ENCODE measurements at places on chromosomes 3 and 15. TPM values are rescaled to one million over a fixed set of nuclear protein-coding genes. Genes with fewer than 3 reads are reported as not detected.

GRCh38 chr15:59611276-59612260 lies at the start of gene GCNT3:
GCNT3 (plus strand) TSS chr15:59611783; CDS start chr15:59618239, 6,456 bp downstream.
- peak; percentile 11 for DNase-seq

MYL3 gene
- total RNA-seq: not detected

GRCh38 chr15:63923993-63924950 lies 90.5 kb upstream of the HERC1 start:
- DNase-seq: no peak

DNA sequence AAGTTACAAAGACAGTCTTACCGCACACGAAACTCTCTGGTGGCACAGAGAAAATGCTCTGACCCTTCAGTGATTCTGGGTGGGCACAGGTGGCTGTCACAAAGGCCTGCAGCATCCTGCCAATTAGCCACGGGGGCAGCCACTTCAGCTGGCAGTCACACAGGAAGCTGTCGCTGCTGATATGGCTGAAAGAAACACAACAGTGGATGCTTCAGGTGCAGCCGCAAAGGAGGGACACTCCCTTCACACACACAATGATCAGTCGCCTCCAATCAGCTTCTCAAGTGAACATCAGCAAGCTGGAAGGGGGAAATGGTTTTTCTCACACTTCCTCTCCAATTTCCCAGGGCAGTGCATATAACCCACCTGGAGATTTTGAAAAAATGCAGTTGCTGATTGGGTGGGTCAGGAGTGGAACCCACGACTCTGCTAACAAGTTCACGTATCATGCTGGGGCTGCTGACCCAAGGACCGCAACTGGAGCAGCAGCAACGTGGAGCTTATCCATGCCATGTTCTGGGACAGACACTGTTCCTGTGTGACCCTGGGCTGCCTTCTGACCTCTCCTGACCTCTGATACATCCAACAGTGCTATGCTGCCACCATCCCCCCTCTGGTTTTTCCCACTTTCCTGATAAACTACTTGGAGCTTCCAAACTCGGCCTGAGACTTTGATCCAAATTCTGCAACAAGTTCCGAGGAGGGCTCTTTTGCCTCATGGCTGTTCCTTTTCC lies 106.6 kb downstream of the LRIG1 start:
- DNase-seq: no peak

DNA sequence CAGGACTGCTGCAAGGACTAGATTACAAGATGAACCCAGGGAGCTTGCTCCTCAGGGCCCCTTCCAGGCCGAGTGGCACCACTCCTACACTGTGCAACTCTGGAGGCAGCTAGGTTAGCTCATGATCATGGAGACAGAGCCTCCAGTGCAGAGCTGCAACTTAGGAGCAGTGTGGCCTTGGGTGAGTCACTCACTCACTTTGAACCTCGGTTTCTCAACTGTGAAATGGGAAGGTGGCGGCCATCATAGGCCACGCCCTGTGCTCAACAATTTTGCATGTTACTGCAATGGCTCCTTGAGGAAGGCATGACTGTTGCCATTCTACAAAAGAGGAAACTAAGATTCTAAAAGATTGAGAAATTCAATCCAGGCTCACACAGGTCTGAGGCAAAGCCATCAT lies 11.2 kb upstream of the CXCR6 start:
- no peak for DNase-seq

MAGEL2 gene
- total RNA-seq: 0.27 TPM

- DNase-seq: no peak
These were observed 207.9 kb downstream of the CD47 start for GRCh38 chr3:107882881-107883280.

KNG1 gene
- not detected for total RNA-seq

GRCh38 chr3:128077202-128077624 lies 25.0 kb downstream of the SEC61A1 start:
- DNase-seq: no peak

LYZL4 gene
- total RNA-seq: not detected

DNA sequence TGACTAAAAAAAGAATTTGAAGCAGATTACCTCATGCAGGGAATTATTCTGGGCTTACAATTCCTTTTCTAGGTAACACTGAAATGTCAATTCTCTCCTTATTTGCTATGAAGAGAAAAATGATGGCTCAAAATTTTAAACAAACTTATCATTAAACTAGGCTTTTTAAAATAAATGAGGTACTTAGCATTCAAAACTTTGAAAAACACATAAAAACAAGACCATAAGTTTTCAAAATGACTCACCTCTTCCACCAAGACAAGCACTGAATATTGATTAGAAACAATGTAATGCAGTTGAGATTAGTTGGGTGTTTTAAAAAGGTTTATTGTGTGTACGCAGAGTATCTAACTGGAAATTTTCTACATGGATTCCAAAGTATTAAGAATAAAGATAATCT lies 154.6 kb downstream of the ADAM10 start:
- DNase-seq: no peak

- peak; percentile 16 for DNase-seq
These were observed 24.8 kb downstream of the TMEM212 start for GRCh38 chr3:171867981-171868380.

- DNase-seq: peak; percentile 70
These were observed 37.3 kb downstream of the ANP32A start for GRCh38 chr15:68783226-68784058.

DNAJC19 gene
- 21.3 TPM for total RNA-seq

DNA sequence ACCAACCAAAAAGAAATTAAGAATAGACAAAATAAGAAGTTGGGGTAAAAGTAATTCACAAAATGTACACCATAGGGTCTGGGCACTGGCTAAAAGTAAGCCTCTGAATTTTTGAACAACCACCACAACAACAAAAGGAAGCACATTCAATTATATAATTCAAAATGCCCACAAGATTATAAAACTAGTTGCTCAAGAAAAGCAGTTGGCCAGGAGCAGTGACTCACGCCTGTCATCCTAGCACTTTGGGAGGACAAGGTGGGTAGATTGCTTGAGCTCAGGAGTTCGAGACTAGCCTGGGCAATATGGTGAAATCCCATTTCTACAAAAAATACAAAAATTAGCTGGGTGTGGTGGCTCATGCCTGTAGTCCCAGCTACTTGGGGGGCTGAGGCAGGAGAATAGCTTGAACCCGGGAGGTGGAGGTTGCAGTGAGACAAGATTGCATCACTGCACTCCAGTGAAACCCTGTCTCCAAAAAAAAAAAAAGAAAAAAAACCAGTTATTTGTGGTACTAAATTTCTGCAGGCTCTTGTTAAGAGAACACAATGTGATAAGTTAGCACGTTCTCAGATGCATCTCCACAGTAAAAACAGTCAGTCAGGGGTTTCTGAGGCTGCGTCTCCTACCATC lies 6.6 kb upstream of the ATP11B start:
- no peak for DNase-seq

DNA sequence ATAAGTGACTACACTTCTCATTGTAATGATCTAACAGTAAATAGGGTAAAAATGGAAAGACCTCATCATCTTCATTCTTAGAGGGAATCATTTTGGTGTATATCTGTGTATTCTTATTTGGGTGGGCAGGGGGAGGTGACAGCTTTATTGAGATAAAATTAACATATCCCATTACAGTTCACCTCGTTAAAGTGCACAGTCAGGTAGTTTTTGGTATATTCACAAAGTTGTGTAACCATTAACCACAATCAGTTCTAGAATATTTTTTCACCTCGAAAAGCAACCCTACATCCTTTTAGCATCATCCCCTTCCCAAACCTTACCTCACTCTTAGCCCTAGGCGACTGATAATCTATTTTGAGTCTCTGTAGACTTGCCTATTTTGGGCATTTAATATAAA lies 8.1 kb downstream of the PIAS1 start:
- DNase-seq: no peak

GRCh38 chr15:31487811-31488436 lies 161.3 kb downstream of the KLF13 start:
- DNase-seq: no peak

MAGI1 gene
- total RNA-seq: 0.27 TPM

CKMT1B gene
- total RNA-seq: not detected

DNA sequence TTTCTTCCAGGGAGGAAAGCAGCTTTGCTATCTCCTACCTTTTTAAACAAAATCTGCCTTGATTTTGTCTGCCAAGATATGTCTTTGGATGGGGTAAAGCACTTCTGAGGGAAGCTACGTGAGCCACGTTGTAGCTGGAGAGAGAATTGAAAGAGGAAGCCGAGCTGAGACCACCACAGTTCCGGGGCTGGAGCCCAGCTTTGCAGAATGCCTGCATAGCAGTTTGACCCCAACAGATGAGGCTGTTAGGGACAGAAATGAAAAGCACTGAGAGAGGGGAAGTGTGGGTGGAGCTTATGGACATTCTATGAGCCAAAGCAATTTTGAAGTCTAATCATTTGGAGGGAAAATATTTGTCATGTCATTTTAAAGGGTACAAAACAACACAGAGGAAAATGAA lies 45.4 kb downstream of the LIPC start:
- peak; percentile 42 for DNase-seq

- DNase-seq: no peak
These were observed 32.0 kb downstream of the FOXL2 start for GRCh38 chr3:138914870-138915502.

WWTR1 gene
- total RNA-seq: 0.54 TPM

PLSCR4 gene
- 10.0 TPM for total RNA-seq

Measured in hematopoietic multipotent progenitor cell (in vitro differentiated cells).